Frontal cortex (tissue), 4 donors: ENCODE measurements at places on chromosomes 11 and 22. TPM values are rescaled to one million over a fixed set of nuclear protein-coding genes. Genes with fewer than 3 reads are reported as not detected.

SEZ6L gene
- total RNA-seq: 51.8 TPM

TMPRSS6 gene
- total RNA-seq: not detected

EMID1 gene
- 33.8 TPM for total RNA-seq

PLAAT5 gene
- 2.4 TPM for total RNA-seq

MS4A3 gene
- 0.41 TPM for total RNA-seq

GLB1L3 gene
- total RNA-seq: 0.41 TPM

GGTLC2 gene
- total RNA-seq: not detected

CRYBB3 gene
- total RNA-seq: not detected

TESMIN gene
- 1.2 TPM for total RNA-seq

SCGB1D2 gene
- not detected for total RNA-seq

ARVCF gene
- total RNA-seq: 52.6 TPM

LMNTD2 gene
- total RNA-seq: not detected

PRG2 gene
- not detected for total RNA-seq

MMP7 gene
- not detected for total RNA-seq

FGF4 gene
- not detected for total RNA-seq

ZP1 gene
- not detected for total RNA-seq

C22orf31 gene
- total RNA-seq: 0.41 TPM

SLC5A12 gene
- 0.41 TPM for total RNA-seq

NFAM1 gene
- total RNA-seq: 0.82 TPM

FAT3 gene
- 151 TPM for total RNA-seq

LARGE1 gene
- total RNA-seq: 35.5 TPM

NOX4 gene
- total RNA-seq: 11.8 TPM

CALCA gene
- total RNA-seq: not detected

ZNF214 gene
- total RNA-seq: 15.9 TPM

NDUFS8 gene
- total RNA-seq: 48.5 TPM

LGALS12 gene
- not detected for total RNA-seq

LTBP3 gene
- total RNA-seq: 17.5 TPM

KCNK7 gene
- not detected for total RNA-seq

C11orf87 gene
- 34.2 TPM for total RNA-seq

NXPE4 gene
- not detected for total RNA-seq

IGF2 gene
- total RNA-seq: 19.6 TPM

CNGA4 gene
- 0.41 TPM for total RNA-seq
